ENCODE measurements at places on chromosomes 16 and 17.

DNA sequence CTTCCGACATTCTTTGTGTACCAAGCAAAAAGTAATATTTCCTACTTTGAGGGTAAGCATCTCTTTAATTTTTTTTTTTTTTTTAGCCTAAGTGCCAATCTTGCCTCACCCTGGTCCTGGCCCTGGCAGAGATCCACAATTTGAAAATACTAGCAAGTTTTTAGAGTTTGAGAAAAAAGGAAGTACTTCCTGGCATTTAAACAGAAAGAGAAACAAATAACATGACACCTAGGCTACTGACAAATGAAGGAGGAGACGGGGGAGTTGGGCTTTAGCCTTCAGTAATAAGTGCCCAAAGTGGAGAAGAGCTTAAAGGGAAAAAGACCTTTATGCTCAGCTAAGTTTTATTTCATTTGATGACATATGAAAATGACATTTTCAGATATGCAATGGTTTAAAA is 92.8 kb downstream of the HS3ST3A1 start:
- no peak for DNase-seq

- no peak for DNase-seq
Observed at GRCh38 chr17:68053231-68054013, 17.9 kb downstream of the KPNA2 start.

- DNase-seq = no peak
Observed at GRCh38 chr16:3740934-3741333, 23.6 kb upstream of the TRAP1 start.

DNA sequence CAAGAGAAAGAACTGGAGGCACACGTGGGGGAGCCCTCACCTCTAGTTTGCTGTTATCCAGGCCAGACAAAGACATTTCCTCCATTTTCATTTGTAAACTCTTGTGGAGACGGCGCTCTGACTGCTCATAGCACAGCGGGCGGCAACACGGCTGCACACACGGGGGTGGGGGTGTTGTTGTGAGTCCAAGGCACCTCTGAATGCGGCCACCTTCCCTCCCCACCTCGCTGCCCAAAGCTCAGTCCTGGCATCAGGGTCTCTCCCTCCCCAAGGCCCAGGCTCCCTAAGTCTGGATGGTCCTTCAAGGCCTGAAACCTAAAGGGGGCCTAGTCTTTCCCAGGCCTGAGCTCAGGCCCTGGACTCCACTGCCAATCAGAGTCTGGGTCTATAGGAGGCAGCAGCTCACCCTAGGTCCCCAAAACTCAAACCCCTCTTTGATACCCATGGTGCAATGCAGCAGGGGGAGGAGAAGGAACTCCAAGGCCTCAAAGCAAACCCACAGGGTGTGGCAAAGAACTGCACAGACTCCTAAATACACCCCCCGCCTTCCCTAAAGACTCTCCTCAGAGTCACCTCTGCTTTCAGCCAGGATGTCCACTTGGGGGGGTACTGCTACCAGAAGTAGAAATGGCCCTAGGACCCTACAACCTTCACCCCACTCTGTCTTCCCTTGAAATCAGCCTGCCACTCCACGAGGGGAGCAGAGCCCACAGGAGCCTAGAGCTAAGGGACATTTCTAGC is 1.5 kb downstream of the ATXN7L3 start:
- peak; percentile 53 for DNase-seq

GRCh38 chr17:20955427-20956323 is 87.1 kb downstream of the USP22 start:
- peak; percentile 52 for DNase-seq

- DNase-seq = no peak
Observed at GRCh38 chr17:45277992-45278391, 16.1 kb upstream of the SPATA32 start.

DNA sequence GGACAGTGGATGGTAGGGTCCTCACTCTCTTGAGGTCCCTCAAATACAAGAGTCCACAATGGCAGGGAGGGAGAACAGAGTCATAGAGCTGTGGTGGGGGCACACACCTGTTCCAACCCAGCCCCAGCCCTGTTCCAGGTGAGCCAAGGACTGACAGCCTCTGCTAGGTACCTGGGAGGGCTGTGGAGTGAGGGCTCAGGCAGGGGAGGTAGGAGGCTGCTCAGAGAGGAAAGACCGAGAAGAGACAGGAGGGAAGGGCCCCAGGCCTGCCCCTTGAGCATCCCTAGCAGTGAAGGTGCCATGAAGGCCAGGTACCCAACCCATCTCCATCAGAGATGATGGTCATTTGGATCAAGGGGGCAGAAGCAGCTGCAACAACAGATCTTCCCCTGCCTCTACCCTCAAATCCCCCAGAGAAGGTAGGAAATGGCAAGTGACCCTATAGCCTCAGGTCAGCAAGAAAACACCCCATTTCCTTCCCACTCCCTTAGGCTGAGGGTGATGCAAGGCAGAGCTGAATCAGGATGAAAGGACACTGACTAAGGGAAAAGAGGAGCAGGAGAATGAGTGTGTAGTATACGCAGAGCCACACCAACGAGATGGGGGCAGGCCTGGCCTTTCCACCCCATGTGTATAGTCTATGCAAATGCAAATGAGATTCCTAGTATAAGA is 28.6 kb downstream of the CD300LG start:
- DNase-seq = no peak

- DNase-seq = no peak
Observed at GRCh38 chr17:15432807-15433611, 34.4 kb downstream of the CDRT4 start.

DNA sequence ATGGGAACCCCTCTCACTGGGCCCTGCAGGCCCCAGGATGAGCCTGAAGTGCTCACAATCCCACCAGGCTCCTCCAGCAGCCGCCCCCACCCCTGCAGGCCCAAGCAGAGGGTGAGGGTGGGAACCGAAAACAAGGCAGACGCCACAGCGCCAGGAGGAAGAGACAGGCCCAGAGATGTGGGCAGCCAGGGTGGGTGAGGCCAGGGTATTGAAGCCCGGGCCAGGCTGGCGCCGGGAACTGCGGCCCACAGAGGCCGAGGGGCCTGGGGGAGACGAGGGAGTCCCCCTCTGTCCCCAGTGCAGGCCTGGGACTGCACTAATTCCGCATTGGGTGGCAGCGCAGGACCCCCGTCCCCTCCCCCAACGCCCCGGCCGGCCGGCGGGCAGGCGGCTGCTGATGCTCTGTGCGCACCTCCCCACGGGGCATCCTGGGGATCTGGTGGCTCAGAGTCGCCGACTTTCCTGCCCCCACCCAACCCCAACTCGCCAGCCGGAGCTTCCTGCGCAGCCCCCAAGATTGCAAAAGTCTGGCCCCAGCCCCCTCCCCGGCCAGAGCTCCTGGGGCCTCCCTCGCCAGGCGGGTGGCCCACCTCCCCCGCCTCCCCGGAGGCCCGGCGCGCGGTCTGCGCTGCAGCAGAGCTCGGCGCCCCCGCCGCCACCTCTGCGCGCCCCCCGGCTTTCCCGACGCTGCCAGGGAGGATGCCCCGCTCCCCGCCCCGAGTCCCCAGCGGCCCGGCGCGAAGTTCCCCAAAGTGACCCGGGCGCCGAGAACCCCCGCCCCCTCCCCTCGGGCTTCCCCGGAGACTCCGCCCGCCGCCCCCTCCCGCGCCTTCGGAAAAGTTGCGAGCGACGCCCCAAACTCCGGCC is 107.8 kb downstream of the ENGASE start:
- DNase-seq = no peak

GRCh38 chr17:55286681-55287589 is 22.2 kb downstream of the HLF start:
- no peak for DNase-seq

- no peak for DNase-seq
Observed at GRCh38 chr16:68100488-68100887, 15.3 kb downstream of the NFATC3 start.

- peak; percentile 57 for DNase-seq
Observed at GRCh38 chr16:82005027-82005830, 6.0 kb downstream of the SDR42E1 start.

DNA sequence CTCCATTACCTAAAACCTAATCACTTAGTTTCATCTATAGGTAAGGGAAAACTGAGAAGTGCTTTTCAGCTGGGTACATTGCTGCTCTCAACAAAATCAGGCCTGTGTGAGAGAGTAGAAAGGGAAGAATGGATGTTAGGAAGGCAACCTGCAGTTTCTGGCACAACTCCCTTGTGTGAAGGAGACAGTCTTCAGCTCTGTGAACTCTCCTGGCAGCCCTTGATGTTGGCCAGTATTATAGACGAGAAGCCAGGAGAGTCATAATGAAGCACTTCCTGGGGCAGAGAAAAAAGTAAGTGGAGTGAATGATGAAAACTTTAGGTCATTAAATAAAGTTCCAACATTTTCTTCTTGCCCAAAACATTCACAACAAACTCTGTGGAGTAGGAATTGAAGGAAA is 260.1 kb downstream of the IRX3 start:
- no peak for DNase-seq

DNA sequence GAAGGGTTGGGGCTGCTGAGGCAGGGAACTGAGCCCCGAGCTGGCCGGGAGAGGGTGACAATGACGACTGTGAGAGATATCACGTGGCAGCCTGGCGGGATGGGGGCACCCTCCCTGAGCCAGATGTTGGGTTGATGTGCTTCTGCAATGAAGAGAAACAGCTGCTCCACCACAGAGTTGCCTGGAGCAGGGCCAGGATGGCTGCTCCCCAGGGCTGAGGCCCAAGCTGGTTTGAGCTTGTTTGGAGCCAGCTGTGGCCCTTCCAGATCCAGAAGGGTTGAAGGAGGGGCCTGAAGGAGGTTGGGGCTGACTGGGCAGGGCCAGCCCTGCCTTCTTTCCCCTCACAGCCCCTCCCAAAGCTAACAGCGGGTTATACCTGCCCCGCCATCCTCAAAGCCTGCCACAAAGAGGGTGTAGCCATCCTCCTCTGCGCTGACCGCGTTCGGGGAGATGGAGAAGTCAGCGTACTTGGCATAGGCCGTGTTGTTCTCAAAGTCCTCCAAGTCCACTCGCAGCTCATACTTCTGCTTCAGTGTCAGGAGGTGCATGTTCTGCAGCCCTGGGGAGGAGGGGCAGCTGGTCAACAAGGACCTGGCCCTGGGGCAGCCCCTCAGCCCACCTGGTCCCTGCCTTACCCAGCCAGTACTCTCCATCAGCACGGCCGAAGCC is 2.1 kb downstream of the MFAP4 start:
- DNase-seq = peak; percentile 69

DNA sequence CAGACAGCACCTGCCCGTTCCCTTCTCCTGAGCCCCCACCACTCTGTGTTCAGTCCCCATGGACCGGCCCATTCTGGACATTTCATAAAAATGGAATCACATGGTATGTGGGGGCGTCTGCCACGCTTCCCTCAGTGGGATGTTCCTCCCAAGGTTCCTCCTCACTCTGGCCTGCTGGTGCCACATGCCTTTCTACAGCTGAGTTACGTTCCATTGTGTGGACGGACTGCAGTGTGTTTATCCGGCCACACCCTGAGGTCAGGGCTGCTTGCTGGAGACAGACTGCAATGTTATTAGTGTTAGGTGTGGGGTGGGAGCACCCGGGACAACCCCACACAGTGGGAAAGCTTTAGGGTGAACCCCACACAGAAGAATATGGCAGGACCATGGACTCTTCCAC is 5.9 kb upstream of the AATK start:
- DNase-seq = no peak

DNA sequence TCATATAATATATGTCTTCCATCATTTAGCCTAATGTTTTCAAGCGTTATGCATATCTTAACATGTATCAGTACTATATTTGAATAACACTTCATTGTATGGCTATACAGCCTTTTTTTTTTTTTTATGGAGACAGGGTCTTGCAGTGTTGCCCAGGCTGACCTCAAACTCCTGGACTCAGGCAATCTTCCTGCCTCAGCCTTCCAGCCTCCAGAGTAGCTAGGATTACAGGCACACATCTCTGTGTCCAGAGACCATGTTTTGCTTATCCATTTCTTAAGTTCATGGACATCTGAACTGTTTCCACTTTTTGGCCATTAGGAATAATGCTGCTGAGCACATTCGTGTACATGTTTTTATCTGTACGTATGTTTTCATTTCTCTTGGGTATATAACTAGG is 7.8 kb downstream of the BPTF start:
- DNase-seq = no peak

DNA sequence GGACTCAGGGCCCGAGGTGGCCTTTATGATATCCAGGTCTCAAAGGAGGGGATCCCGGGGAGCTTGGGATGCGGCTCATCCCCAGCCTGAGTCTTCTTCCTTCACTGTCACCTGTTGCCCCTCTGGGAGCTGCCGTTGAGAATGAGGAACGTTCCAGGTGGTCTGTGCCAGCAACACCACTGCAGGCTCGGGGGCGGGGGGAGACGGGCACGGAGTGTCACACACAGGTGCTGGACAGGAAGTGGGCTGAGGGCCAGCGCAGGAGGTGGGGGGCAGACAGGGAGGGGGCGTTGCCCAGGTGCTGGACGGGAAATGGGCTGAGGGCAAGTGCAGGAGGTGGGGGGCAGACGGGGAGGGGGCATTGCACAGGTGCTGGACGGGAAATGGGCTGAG is 28.2 kb downstream of the METRNL start:
- no peak for DNase-seq

DNA sequence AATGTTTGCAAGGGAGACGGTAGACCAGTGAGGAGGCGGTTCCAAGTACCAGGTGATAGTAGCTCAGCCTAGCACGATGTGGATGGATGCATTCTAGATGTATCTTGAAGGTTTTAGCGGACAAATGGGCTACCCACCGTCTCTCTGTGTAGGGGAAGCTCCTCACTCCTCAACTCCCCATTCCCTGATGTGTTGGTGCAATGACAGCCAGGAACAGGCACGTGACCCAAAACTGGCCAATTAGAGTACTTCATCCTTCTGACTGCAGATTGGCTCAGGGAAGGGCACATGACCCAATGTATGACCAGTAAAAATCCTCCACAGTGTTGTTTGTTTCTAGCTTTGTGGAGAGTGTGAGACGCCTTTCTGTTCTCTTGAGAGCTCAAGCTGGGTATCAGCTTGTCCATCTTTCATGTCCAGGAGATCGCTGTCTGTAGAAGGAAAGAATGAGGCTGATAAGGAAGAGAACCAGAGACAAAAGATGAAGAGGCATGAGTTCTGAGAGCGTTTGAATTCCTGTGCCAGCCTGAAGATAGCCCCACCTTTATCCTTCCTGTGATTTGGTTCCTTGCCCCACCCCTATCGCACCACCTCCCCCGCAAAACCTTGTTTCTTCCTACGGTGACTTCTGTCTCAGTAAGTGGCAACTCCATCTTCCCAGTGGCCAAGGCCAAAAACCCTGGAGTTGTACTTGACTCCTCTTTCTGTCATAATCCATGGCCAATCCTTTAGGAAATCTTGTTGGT is 2.3 kb upstream of the BORCS6 start:
- DNase-seq = peak; percentile 88

DNA sequence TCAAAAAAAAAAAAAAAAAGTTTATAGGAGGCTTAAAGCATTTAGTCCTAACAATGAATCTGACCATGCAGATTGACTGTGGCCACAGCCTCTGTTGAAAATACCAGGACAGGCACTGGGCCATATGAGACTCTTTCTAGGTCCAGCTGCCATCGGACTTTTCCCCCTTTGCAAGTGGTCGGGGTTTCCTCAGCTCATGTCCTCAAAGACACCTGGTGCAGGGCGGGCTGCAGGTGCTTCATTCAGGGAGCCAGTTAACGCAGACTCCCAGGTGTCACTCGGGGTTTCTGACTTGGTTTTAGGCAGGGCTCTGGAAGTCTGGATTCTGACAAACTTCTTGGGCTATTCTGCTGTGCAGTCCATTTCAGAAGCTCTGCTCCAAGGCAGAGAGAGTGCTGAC is 20.9 kb downstream of the ELAC2 start:
- DNase-seq = no peak

- DNase-seq = no peak
Observed at GRCh38 chr16:11057711-11058345, 113.5 kb downstream of the CLEC16A start.

- DNase-seq = no peak
Observed at GRCh38 chr16:80803339-80804055, 901 bp downstream of the CDYL2 start.

GRCh38 chr16:23836078-23836403 is 258 bp downstream of the PRKCB start:
- no peak for DNase-seq

GRCh38 chr17:1068356-1068755 is 71.4 kb downstream of the TIMM22 start:
- DNase-seq = no peak

Measured in HT-29 (cell line).